ENCODE measurements at places on chromosomes 3 and 15. TPM values are rescaled to one million over a fixed set of nuclear protein-coding genes. Genes with fewer than 3 reads are reported as not detected.

Gene UACA
- 108 TPM for total RNA-seq

Gene GPR15
- total RNA-seq, result not detected

Gene ZNF80
- total RNA-seq, result 0.09 TPM

GRCh38 chr3:42535981-42536784, 33.7 kb downstream of the VIPR1 start:
- DNase-seq, result no peak
- no peaks in the 10 kb centered on the region for H3K27me3 ChIP-seq
- H3K4me1 ChIP-seq, result no peaks in the 10 kb centered on the region
- H3K4me3 ChIP-seq, result no peak overlapping the region
- H3K36me3 ChIP-seq, result no peaks in the 10 kb centered on the region

DNA sequence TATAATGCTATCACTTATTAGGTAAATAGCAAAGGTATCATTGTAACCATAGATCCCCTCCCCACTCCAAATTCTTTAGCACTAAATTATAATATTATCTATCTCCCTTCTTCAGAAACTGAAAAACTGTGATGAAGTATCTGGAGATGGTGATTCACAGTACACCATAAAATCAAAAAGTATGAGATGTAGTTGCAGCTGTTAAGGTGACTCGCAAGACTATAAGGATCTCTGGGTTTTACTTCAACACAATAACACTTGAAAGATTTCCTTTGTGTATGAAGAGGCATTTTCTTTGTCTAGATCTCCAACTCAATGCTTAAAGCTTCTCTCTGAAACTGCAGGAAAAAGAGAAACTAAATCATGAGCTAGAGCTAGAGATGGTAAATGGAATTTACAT, 46.9 kb downstream of the IFT57 start:
- no peak overlapping the region for H3K4me3 ChIP-seq
- no peaks in the 10 kb centered on the region for H3K4me1 ChIP-seq
- H3K27ac ChIP-seq, result no peak overlapping the region
- no peaks in the 10 kb centered on the region for H3K27me3 ChIP-seq

Measured in gastrocnemius medialis (tissue), 4 donors.